ENCODE measurements at places on chromosomes 2 and 18.

- no peak for DNase-seq
Observed at GRCh38 chr18:12928206-12928605, 19.6 kb upstream of the SEH1L start.

DNA sequence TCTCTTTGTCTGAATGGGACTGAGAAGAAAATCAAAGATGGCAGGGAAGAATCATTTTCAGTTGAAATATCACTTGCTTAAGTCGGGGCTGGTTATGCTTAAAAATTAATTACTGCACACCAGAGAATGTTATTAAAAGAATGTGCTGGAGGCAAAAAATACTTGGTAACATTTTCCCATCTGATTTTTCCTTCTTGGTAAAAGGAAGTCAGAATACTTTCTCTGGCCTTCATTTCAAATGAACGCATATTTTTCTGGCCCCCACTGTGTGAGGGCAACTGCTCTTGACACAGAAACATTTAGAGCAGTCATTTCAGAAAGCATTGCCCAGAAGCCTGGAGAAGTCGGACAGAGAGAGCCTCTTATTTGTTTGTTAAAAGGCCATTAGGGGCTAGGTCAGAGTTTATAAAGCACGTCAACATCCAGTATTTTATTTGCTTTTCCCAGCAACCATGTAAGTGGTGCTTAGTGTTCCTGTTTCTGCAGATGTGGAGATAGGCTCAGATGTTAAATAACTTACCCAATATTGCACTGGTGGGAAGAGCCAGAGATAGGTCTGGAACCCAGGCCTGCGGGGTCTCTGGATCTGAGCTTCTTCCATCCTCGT is 32.9 kb upstream of the LYPD6B start:
- no peak for DNase-seq

- no peak for DNase-seq
Observed at GRCh38 chr2:17912266-17912691, 33.8 kb downstream of the KCNS3 start.

- DNase-seq = no peak
Observed at GRCh38 chr2:118089139-118089800, 999 bp downstream of the INSIG2 start.

Data from NCI-H1092 treated with DMSO at 0.1 percent for 48 hours (cell line).